LNCaP clone FGC (cell line): ENCODE measurements at places on chromosomes 7 and 10.

DNA sequence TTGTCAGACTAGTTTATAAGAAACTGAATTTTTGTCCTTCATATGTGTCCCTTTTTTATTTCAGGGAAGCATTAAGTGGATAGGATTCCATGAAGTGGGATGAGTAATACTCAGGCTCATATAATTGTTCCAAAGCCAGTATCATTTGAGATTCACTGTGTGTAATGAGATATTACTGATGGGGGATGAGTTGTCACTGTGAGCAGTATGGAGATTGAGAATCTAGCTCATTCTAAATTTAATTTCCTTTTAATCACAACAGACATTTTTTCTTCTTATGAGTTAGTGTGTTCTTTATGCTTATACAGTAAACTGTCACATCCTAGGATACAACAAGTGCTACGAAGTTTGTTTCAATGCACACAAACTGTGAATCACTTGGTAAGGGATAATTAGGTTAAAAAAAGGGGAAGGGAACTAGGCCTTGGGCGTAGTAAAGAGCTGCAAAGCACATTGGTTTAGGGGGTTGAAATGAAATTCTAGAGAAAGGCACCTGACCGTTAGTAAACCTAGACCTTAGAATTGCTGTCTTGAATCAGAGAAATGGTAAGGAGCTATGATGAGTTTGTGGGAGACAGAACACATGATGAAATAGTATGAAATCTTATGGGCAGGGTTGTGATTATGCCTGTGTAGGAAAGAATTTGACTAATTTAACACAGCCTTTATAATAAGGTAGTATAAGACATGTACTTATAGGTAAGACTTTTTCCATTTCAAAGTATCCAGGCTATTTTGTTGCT lies 153.4 kb downstream of the MLLT10 start:
- no peak for DNase-seq

DNA sequence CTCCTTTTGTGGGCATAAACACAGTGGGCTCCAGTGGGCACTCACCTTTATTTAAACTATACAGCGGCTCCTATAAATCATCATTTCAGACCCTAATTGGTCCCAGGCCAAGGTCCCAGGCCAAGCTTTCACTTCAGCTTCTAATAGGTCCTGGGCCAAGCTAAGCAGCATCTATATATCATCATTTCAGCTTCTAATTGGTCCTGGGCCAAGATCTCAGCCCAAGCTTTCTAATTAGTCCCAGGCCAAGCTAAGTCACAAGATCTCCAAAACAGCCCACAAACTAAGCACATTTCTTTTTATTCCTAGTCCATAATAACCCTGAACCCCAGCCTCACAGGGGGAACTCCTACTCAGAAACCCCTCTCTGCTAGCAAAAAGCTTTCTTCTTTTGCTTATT lies 47.1 kb downstream of the ZNF680 start:
- DNase-seq: no peak

DNA sequence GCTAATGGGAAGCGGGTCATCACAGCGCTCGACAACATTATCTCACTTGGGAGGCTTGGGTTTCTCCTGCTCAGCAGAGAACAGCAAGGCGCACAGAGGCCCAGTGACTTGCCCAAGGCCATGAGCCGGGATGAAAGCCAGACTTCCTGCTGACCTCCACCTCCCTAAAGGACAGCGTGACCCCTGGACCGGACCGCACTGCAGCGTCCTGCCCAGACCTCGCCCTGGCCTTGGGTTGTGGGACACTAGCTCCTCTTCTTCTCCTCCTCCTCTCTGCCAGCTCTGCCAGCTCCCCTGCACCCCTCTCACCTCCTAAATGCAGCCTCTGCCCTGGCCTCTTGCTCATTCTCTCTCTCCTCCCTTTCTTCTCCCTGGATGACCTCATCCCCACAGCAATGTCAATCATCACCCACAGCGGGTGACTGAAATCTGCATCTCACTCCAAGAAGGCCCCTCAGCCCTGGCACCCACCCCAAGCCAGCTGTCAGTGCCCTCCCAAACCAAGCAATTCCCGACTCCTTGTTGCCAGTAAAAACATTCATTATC lies 19.4 kb downstream of the SPOCK2 start:
- no peak for DNase-seq

- no peak for DNase-seq
These were observed 316.6 kb downstream of the GFRA1 start for GRCh38 chr10:115956225-115957011.

DNA sequence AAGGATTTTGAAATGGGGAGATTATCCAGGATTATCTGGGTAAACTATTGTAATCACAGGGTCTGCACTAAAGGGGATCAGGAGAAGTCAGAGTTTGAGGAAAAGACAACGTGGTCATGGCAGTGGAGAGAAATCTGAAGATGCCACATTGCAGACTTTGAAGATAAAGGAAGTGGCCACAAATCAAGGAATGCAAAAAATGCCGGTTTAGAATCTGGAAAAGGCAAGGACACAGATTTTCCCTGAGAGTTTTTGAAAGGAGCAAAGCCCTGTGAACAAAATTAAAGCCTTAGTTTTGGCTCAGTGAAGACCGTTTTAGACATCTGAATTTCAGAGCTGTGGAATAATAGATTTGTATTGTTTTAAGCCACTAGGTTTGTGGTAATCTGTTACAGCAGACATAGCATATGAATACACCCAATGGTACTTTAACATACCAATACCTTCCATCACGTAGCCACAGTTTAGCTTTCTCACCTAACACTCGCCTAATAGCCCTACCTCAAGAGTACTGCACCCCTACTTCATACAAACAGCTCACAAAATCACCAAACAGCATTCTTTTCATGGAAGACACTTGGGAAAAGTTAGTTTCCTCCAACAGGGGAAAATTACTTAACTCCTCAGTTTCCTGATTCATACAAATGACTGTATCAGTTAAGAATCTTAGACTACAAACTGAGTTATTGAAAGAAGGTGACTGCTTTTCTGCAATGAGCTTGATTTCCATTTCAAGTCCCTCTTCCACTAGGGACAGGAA lies 446.5 kb downstream of the INHBA start:
- DNase-seq: no peak

DNA sequence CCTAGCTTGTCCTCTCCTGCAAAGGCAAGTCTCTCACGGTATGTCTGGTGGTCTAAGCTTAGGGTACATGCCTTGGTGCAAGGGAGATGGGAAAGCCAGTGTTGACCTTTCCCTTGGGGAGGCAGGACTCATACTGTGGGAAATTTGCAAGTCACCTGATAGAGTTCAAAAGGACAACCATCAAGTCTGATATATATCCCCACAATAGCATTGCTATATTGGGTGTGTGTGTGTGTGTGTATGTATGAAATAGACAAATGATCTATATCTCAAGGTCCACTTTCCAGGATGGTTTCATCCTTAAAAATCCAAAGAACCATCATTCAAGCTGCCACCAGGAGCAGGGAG lies 12.2 kb upstream of the FFAR4 start:
- no peak for DNase-seq

GRCh38 chr10:124149189-124150042 lies 56.0 kb upstream of the CHST15 start:
- DNase-seq: no peak

- no peak for DNase-seq
These were observed 46.6 kb downstream of the INSIG1 start for GRCh38 chr7:155344270-155344617.

DNA sequence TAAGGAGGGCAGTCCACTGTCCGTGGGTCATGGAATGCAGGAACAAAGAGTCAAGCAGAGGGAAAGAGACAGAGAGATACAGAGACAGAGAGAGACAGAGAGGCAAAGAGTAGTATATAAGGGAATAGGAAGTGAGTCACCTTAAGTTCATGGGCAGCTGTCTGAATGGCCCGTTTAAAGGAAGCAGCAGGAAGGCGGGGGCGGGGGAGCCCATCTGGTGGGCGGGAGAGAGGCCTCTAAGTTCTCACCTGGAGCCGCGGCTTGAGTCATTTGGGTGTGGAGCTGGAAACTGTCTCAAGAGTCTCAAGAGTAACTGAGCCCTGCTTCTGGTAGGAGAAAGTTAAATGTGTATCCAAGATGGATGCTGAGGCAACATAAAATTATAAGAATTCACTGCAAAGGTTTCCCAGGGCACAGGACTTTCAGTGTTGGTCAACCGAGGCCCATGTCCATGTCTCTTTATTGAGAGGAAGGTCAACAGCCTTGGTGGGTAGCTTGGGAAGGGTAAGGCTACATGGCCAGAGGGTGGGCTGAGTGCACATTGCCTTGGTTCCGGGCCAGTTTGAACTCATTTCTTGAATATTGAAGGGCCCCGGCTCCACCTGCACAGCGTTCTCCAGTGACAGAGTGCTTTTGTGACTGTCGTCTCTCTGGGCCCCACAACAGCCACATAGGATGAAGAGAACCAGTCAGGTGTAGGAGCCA lies 85.5 kb upstream of the CACUL1 start:
- DNase-seq: no peak

DNA sequence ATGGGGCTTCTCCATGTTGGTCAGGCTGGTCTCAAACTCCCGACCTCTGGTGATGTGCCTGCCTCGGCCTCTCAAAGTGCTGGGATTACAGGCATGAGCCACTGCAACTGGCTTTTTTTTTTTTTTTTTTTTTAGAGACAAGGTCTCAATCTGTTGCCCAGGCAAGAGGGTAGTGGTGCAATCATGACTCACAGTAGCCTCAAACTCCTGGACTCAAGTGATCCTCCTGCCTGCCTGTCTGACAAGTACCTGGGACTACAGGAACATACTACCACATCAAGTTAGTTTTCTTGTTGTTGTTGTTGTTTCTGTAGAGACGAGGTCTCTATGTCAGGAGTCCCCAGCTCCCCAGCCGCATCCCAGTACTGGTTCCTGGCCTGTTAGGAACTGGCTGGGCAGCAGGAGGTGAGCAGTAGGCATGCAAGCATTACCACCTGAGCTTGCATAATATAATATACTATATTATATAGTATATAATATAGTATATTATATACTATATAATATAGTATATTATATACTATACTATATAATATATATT lies 55.7 kb downstream of the TPK1 start:
- DNase-seq: no peak

- no peak for DNase-seq
These were observed 92.7 kb downstream of the EEPD1 start for GRCh38 chr7:36245684-36246299.

GRCh38 chr10:6280291-6280690 lies 77.6 kb downstream of the PFKFB3 start:
- no peak for DNase-seq

DNA sequence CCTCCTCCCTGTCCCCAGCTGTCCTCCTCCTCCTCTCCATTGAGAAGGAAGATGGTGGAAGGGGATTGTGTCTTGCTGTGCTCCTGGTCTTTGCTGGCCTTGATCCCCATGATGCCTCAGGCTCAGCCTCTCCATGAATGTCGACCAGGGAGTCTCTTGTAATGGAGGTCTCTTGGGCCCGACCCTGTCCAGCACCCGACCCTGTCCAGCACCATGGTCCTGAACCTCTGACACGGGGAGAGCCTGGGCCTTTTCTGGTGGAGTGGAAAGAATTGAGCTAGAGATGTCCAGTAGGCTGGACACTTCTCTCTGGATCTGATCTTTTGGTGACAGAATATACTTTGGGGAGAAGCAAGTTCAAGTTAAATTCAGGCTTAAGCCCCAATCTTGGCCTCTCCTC lies 42.3 kb upstream of the HMX3 start:
- no peak for DNase-seq

DNA sequence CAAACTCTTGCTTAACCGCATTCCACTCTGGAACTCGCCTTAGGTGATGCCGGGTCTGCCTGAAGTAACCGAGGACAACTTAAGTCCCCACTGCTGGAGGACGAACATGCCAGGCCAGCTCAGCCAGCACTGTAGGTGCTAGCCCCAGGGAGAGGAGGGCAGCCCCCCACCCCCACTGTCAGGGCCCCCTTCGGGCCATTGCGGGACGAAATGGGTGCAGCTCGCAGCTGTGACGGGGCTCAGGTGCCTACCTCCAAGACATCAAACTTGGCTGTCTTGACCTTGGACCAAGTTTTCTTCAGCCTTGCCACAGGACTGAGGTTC lies 60.4 kb downstream of the CSGALNACT2 start:
- DNase-seq: no peak

GRCh38 chr10:70441161-70441894 lies at the start of gene NODAL:
Gene NODAL (minus strand): TSS chr10:70441681. CDS start chr10:70441667, 14 bp downstream.
- no peak for DNase-seq

DNA sequence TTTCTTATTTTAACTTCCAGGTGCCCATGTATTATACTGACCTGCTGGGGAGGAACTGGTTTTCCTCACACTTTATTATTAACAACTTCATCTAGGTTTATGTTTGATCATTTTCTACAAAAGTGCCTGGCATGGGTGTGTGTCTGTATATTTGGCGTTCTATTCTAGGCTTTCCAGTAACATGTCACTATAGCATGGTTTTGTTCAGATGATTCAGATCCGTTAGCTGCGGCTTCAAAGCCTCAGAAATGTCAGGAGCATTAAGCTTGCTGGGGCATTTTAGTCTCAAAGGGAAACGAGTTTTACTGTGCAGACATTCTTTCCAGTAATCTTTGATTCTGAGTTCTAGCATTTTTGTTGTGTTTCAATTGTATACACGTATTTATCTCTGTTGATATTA lies 2.3 kb downstream of the INPP5A start:
- DNase-seq: no peak

DNA sequence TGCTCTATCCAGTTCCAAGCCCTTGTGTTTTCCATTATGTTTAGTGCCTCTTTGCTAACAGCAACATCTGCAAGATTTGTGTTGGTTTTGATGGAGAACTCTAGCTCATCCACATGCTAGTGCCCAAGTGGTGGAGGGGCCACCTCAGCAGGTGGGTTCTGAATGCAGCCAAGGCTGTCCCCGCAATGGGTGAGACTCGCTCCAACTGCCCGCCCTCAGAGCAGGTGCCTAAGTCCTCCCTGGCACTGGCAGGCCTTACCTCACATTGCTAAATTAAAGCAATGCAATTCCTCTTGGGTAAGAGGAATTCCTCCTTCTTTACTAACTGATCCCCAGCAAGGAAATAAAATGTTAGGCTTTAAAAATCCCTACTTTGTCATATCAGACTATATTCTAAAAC lies 146.8 kb downstream of the ADCY1 start:
- no peak for DNase-seq

DNA sequence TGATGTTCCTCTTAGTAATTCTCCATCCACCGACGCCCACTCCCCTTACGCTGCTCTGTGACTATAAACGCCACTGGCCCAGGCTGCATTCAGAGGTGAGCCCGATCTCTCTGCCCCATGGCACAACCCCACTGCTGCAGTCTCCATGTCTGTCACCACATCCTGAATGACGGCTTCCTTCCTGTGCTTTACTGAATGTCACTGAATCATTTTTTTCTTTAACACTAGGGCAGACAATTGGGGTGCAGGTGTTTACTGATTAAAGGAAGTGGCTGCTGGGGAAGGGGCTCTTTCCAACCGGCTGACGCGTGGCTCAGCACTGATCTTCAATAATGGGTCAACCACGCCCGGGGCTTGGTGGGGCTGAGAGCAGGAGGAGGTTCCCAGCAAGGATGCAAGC lies 208.3 kb downstream of the USP6NL start:
- no peak for DNase-seq

DNA sequence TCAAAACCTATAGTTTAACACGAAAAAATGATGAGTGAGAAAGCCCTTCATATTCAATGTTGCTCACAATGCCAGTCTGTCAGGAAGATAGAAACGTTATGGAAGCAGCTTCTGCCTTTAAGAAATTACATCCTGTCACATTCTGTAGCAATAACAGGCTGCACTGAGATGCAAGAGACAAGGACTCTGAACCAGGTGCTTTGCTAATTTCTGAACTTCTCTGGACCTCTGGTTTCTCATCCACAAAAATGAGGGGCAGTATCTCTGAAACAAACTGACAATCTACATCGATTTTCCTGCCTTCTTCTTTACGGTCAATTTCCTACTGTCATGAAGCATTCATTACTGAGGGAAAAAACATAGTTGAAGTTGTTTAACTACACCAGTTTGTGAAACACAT lies 234.0 kb downstream of the SNX13 start:
- no peak for DNase-seq

- peak; percentile 93 for DNase-seq
These were observed at the start of gene BMS1 for GRCh38 chr10:42782446-42783180. Gene BMS1 (plus strand): TSS chr10:42782795. CDS start chr10:42784395, 1,600 bp downstream.
